ENCODE measurements at places on chromosomes 16 and 17.

DNA sequence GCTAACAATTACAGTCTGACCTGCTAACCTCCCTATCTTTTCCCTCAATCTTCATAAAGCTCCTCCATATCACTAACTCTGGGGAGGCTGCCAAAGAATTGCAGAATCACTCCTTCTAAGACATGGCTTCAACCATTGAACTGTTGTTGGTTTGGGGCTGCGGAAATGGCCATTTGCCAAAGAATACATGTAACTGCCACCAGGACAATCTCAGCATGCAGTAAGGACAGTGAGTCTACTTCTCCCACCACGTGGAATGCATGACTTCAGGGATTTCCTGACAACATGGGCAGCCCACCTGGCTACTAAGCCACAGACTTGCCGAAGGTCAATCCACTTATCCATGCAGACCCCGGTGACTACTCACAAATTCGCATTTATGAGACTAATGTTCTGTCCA lies 104.3 kb upstream of the NUDT7 start:
- no peak for DNase-seq

DNA sequence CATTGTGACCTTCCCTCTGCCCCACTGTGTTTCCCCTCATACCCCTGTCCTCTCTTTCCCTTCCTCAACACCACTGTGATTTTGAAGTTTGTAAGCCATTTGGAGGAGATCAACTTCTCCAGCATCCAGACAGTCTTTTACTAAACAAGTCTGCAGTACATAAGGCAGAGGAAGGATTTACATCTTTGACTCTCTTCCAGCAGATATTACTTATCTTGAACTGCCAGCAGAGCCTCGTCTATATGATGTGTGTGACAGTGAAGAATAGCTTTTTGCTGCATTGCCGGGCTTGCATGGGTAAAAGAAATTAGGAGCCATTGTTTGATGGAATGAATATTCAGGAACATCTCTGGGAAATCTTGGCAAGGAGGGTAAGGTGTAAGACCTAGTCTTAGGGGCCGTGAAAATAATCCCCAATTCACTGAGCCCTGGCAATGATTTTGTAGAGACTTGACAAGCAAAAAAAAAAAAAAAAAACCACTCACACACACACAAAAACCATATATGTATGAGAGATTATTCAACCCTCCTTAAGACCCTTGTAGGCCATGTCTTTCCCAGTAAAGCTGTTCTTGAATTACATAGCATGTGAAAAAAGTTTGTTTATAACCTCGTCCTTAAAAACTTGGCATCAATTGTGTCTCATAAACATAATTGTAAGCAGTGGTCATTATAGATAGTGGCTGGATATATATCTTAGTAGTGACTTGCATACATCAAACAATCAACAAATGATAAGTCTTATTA lies 903.9 kb downstream of the CDH11 start:
- no peak for DNase-seq

DNA sequence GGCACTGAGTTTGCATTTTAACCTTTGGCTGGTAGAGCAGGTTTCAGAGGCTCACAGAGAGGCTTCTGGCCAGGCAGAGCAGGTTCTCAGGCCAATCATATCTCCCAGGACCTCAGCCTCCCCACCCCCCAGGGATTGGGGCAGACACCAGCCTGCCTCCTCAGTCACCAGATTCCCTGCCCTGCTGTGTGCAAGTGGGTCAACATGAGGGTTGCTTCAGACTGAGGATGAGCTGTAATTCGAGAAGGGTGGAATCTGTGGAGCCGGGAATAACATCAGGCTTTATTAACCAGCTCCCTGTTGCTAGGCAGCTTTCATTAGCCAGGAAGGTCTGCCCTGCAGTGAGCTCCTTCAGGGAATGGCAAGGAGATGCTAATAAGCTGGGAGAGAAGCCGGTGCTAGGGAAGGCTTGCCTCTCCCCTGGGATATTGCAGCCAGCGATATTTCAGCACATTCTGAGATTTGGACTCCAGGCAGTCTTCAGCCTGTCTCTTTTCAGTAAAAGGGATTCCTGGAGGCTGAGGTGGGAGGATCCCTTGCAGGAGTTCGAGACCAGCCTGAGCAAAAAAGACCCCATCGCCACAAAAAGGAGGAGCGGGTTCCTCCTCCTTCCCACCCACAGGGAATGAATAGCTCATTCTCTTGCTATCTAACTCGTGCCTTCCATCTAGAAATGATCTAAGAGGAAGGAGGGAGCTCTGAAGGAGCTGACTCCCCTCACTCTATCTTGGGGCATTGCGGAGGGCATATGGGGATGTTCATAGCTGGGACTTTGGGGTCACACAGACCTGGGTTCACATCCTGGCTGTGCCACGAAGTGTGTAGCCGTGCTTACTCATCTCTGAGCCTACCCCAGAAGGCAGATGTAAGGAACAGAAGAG lies 10.7 kb downstream of the SGSM2 start:
- no peak for DNase-seq

DNA sequence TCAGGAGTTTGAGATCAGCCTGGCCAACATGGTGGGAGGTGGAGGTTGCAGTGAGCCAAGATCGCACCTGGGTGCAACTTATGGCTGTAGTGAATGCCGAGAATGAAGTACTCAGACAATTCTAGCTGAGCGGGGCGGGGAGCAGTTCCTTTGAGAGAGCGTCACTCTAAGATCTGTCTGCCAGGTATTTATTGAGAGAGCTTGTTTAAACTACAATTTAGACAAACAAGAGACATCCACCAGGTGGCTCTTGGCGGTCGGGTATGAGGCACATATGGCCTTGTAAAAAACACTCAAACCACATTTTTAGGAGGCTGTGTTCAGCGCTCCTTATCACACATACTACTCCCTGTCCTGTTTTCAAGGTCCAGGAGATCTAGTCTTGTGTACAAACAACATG lies 40.6 kb upstream of the CDH1 start:
- DNase-seq = no peak

GRCh38 chr16:22948603-22949368 lies 134.8 kb downstream of the HS3ST2 start:
- peak; percentile 16 for DNase-seq

- DNase-seq = no peak
These were observed 25.5 kb downstream of the NSMCE1 start for GRCh38 chr16:27242868-27243590.

DNA sequence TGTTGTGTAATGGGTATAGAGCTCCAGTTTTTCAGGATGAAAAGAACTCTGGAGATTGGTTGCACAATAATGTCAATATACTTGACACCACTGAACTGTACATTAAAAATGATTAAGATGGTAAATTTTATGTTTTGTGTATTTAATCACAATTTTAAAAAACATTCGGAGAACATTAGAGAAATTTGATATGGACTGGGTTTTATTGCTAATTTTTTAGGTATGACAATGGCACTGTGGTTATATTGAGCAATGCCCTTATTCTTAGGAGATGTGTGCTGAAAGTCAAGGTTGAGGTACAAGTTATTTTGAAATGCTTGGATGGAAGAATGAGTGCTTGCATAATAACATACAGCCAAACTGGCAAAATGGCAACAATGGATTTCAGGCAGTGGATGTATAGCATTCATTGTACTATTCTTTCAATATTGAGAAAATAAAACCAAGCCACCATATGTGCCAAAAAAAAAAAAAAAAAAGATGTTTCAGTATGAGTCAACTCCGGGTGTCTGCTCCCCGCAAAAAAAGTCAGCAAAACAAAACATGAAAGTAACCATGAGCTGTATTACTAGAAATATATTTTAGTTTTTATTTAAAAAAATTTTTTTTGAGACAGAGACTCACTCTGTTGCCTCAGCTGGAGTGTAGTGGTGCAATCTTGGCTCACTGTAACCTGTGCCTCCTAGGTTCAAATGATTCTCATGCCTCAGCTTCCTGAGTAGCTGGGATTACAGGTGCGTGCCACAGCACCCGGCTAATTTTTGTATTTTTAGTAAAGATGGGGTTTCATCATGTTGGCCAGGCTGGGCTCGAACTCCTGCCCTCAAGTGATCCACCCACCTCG lies 19.8 kb downstream of the HOXB1 start:
- DNase-seq = no peak

DNA sequence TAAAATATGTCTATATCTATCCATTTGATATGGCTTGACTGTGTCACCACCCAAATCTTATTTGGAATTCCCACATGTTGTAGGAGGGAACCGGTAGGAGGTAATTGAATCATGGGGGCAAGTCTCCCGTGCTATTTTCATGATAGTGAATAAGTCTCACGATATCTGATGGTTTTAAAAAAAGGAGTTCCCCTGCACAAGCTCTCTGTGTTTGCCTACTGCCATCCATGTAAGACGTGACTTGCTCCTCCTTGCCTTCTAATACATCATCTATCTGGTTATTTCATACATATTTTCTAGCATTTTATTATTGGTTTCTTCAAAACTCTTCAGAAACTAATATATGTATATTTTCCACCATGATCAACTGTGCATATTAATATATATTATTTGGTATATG lies 57.3 kb upstream of the AMZ2 start:
- no peak for DNase-seq

All from stimulated activated CD4-positive, alpha-beta T cell treated with anti-CD3 and anti-CD28 coated beads, TNF-alpha, amount 100 ng/mL, for 1 hour (primary cell).